Neural crest cell (in vitro differentiated cells): ENCODE measurements at places on chromosomes 7 and 10. TPM values are rescaled to one million over a fixed set of nuclear protein-coding genes. Genes with fewer than 3 reads are reported as not detected.

- no peak for DNase-seq
These were observed 50.3 kb upstream of the ST8SIA6 start for GRCh38 chr10:17504547-17505245.

GRCh38 chr7:95004618-95005247, 97.3 kb downstream of the PPP1R9A start:
- no peak for DNase-seq

- DNase-seq, result no peak
These were observed 10.1 kb upstream of the MYL7 start for GRCh38 chr7:44150966-44151941.

Gene HABP2
- total RNA-seq, result not detected in 2 replicates

Gene EPHA1
- not detected in 2 replicates for total RNA-seq

Gene MUC12
- 4.9 and 7.8 TPM in 2 replicates for total RNA-seq
